ENCODE measurements at places on chromosomes 13 and 19.

DNA sequence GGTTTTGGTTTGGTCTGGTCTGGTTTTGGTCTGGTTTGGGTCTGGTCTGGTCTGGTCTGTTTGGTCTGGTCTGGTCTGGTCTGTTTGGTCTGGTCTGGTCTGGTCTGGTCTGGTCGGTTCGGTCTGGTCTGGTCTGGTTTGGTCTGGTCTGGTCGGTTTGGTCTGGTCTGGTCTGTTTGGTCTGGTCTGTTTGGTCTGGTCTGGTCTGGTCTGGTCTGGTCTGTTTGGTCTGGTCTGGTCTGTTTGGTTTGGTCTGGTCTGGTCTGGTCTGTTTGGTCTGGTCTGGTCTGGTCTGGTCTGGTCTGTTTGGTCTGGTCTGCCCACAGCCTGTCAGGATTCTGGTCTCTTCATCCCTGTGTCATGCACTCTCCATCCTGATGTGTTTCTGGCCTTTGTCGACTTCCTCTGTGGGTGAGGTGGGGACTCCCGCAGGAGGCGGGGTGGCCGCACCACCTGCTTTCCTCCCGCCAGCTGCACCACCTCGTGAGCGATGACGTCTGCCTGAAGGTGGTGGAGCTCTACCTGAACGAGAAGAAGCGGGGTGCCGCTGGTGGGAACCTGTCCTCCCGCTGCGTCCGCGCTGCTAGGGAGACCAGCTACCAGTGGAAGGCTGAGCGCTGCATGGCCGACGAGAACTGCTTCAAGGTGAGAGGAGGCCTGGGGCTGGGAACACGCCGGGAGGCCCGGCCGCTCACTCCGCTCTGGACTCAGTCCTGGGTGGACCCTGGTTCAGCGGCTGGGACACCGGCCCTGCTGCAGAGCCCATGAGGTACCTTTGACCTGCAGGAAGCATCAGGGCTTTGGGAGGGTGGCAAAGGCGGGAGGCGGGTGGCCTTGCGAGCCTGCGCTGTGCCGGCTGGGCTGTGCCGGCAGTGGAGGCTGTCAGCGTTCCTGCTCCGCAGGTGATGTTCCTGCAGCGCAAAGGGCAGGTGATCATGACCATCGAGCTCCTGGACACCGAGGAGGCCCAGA lies 12.9 kb upstream of the F2RL3 start:
- no peak for DNase-seq

- DNase-seq, result no peak
Observed at GRCh38 chr19:18961767-18962620, 21.0 kb upstream of the HOMER3 start.

DNA sequence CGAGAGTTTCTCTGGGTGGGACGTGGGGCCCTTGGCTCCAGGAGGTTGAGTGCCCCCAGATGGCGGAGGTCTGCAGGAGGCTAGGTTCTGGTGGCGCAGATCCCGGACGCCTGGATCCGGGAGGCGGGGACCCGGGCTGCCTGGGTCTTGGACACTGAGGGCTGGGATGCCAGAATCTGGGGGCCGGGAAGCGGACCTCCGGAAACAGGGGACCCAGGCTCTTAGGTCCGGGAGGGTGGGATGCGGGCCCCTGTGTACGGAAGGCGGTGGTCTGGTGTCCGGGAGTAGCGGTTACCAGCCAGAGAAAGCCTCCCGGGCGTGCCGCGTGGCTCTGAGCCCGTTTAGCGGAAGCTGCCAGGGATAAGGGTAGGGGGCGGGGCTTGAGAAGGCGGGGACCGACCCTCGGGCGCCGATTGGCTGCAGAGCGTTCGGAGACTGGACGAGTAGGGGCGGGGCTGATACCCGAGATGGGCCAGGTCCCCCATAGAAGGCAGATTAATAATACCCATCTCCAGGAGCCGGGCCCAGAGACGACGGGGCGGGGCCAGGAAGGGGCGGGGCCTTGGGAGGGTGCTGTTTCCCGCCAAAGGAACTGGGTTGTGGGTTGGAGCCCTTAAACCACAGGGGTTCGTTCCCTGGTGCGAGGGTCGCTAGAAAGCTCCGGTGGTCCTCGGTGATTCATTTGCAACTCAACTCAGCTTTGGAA lies at the start of gene SLC1A5:
Gene SLC1A5 (minus strand): TSS at position 333 of the 706 bp plus-strand sequence. CDS start 629 bp downstream, outside the sequence.
- peak; percentile 100 for DNase-seq

DNA sequence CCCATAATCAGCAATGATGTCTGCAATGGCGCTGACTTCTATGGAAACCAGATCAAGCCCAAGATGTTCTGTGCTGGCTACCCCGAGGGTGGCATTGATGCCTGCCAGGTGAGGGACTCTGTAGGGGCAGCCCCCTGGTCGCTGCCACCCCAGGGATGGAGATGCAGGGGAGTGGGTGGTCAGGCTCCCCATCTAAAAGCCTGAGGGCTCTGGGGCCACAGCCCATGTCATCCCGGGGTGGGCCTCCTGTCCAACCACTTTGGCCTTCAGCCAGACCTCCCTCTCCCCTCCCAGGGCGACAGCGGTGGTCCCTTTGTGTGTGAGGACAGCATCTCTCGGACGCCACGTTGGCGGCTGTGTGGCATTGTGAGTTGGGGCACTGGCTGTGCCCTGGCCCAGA lies 24.1 kb downstream of the HPN start:
- no peak for DNase-seq

GRCh38 chr13:93038187-93038586 lies 188.4 kb upstream of the GPC6 start:
- DNase-seq, result no peak

Data from NB4 (cell line).